Activated naive CD4-positive, alpha-beta T cell (primary cell): ENCODE measurements at places on chromosomes 4 and X.

GRCh38 chr4:86994686-86995085, 59.9 kb downstream of the AFF1 start:
- DNase-seq, result no peak

GRCh38 chr4:86482306-86483172, 111.6 kb upstream of the PTPN13 start:
- DNase-seq, result no peak

DNA sequence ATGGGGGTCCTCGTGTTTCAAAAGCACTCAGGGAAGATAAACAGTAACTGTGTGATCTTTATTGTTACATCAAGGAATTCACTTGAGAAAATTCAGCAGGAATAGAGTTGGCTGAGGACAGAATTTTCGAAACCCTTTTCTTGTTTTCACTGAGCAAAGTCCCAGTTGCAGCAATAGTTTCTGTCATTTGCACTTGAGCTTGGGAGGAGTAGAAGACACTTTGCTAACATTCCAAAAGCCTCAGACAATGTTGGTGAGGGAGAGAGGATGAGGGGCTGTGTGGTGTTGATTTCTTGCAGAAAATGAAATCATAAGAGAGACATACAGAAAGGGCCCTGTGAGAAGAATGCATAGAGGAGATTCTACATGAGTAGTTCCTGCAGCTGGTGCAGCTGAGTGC, 151.9 kb upstream of the DIPK2B start:
- DNase-seq, result no peak

GRCh38 chr4:172928347-172928746, 240.3 kb upstream of the GALNT7 start:
- DNase-seq, result no peak

DNA sequence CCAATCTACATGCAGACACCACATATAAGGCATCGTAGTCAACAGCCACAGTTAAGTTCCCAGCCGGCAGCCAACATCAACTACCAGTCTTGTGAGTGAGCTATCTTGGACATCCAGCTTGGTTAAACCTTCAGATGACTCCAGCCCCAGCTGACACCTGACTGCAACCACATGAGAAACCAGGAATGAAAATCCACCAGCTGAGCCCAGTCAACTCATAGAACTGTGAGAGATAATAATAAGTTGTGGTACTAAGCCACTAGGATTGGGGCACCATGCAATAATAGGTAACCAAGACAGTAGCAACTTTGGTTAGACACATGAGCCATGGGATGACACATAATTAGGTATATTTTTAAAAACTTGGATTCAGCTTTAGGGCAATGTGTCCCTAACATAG, 188.1 kb upstream of the BCOR start:
- no peak for DNase-seq

DNA sequence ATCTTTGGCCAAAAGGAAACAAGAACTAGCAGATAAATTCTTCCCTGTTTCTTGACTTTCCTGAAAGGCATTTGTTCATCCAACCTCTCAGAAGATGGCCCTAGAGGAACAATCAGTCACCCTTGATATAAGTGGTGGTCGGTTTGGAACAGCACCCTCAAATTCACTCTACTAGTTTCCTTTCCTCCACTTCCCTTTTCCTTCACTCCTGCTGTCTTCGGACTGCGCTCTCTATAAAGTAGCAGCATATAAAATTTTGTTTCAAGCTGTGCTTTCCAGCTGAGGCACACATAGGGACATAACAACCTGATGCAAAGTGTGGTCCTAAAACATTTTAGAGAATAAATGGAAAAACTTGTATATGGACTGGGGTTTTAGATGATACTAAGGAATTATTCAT, 29.0 kb upstream of the MOB1B start:
- DNase-seq, result no peak

DNA sequence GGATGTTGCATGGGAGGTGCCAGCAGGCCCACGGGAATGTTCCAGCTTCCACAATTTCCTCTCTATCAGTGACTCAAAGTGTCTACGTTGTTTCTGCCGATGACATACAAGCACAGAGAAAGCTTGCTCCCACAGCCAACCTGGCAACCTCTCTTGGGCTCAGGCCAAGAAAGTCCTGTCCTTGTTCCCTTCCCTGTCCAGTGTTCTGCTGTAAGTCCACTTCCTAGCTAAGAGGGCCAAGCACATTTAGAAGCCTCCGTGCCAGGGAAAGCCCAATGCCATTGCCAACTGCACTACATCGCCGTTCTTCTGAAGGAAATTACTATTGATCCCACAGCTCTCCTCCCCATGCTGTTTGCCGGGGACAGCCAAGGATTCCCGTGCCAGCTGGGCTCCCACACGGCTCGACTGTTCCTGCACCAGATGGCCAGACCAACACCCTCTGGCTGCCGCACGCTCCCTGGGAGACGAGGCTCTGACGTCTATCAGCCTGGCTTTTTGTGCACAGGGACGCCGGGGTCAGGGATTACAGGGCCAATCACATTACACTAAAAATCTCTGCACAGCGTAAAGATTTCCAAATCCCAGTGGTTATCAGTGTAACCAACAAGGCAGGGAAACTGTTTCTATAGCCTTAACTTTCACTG, 284.0 kb downstream of the BCOR start:
- DNase-seq, result no peak

DNA sequence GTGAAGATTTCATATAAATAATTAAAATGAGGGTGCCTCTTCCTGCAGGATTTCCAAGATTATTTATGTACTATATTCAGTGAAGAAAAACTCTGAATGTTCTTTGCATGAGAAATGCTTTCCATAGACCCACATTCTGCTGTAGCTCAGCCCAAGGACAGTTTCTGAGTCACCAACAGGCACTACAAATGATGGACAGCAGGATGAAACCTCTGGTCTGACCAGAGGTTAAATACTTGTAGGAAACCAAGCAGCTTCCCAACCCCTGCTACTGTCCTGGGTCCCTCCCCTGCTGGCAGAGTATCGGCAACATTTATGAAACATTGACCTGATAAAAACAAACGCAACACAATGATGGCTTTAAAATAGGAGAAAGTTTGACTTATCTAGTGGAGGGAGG, 73.1 kb downstream of the CXXC4 start:
- DNase-seq, result no peak

GRCh38 chr4:3367866-3368265, 73.9 kb upstream of the HGFAC start:
- DNase-seq, result no peak

DNA sequence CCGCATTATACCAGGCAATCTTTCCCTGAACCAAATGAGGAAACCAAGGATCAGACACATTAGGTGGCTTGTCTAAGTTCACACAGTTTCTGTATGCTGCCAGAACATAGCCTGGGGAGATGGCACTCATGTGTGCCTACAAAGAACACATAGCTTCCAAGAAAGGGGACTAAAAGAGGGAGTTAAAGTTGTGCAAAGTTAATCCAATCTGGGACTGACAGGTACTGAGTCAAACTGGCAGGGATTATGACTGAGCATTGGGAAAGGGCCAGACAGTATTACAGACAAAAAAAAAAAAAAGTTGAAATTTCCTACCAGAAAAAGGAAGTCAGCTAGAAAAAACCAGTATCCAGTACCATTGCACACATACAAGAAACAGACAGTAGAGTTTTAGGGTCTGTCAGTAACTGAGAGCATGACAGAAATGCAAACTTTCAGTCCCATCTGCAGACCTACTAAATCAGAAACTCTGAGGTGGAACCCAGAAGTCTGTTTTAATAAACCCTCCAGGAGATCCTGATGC, 37.2 kb downstream of the ADAMTS3 start:
- no peak for DNase-seq

DNA sequence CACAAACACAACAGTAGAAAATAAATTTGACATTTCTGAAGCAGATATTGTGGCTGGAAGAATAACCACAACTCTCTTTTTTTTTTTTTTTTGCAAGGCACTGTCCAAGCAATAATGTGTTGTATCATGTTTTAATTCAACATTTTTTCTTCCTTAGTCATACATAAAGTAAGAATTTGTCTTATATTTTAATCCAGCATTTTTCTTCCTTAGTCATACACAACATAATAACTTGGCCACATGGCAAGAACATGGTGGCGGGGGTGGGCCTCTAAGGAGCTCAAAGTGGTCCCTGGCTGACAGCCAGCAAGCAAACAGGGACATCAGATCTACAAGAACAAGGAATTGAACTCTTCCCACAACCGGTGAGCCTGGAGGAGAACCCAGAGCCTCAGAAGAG, 20.2 kb downstream of the FBXW7 start:
- no peak for DNase-seq

- no peak for DNase-seq
Measured at GRCh38 chr4:56637154-56637553, 43.9 kb downstream of the HOPX start.

GRCh38 chrX:22135171-22135711, 103.1 kb downstream of the PHEX start:
- DNase-seq, result no peak

DNA sequence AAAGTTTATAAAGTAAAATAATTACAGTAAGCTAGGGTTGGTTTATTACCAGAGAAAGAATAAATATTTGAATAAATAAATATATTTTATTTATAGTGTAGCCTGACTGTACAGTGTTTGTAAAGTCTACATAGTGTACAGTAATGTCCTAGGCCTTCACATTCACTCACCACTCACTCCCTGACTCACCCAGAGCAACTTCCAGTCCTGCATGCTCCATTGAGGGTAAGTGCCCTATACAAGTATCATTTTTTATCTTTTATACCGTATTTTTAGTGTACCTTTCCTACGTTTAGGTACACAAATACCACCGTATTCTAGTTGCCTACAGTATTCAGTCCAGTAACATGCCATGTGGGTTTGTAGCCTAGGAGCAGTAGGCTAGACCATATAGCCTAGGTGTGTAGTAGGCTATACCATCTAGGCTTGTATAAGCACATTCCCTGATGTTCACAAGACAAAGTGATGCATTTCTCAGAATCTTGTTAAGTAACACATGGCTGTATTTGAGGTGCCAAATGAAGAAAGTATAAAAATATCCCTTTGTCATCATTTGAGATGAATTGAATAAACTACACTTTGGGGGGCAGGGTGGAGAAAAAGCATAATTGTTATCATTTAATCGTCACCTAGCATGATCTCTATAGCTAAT, 14.7 kb upstream of the KLHL8 start:
- DNase-seq, result no peak

DNA sequence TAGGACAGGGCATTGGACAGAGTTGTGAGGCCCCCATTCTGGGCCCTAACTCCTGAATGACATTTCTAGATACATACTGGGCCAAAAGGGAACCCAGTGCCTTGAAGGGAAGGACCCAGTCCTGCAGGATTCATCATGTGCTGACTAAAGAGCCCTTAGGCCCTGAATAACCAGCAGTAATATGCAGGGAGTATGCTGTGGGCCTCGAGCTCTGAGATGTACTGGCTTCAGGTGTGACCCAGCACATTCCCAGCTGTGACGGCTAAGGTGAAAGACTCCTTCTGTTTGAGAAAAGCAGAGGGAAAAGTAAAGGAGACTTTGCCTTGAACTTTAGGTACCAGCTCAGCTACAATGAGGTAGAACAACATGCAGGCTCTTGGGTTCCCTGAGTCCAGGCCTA, 138.2 kb upstream of the HUWE1 start:
- no peak for DNase-seq

GRCh38 chr4:183444214-183445096, at the start of gene CDKN2AIP:
Gene CDKN2AIP (plus strand): TSS chr4:183444636. CDS start chr4:183444798, 162 bp downstream.
- DNase-seq, result peak; percentile 85

- no peak for DNase-seq
Measured at GRCh38 chr4:61350932-61351331, 150.8 kb downstream of the ADGRL3 start.

DNA sequence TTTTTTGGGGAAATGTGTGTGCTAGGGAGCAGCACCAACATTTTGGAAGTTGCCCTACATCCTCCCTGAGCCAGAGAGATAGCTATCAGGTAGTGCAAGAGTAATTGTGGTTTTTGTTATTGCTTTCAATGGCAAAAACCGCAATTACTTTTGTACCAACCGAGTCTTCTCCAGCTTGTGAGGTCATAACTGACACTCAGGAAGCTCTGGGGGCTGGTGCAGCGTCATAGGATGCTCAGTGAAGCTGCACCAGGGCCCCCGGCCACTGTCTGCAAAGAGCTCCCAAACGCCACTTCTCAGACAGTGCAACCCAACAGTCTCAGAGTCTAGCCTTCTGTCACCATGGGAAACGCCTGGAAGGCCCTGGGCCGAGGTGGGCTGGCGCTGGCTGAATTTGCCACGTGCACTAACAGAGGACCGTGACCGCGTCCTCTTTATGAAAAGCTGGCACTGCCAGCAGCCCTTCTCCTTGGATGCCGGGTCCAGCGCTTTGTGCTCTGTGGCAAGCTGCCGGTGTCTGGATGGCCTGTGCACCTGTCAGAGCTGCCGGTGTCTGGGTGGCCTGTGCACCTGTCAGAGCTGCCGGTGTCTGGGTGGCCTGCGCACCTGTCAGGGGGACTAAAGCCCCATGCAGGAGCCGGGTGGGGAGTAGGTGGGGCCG, 19.4 kb downstream of the SH3TC1 start:
- no peak for DNase-seq

GRCh38 chr4:67565284-67565683, 6.8 kb downstream of the STAP1 start:
- DNase-seq, result no peak

DNA sequence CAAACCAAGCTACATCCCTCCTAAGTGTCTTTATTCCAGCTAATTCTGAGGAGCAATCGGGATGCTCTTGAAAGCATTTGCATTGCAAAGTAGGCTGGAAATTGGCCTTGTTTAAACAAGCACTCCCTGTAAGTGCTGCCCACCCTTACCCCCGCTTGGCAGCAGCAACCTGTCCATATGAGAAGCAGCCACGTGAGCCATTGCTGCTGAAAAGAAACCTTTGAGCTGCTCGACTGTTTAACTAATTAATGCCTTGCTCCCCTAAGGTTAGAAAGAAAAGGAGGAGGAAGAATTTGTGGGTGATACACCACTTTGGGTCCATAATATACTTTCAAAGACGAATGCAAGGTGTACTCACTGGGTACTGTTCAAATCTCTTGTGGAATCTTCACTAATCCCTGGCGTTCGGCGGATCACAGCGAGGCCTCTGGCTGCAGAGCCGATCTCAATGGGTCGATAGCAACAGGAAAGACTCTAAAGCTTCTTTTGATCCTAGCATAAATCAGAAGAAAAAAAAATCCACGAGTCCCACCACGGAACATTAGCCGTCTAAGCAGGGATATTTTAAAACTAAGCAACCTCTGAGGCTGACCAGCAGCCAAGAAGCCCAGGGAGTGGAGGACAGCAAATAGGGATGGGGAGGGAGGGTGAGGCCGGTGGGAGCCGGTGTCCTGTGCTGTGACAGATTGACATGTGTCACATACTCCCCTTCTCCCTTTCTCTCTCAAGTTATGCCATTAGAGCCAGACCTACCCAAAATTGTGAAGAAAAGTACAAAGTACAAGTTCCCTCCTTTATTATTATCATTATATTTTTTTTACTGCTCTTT, 37.2 kb upstream of the MGST2 start:
- no peak for DNase-seq

GRCh38 chr4:80235451-80235850, 31.0 kb upstream of the FGF5 start:
- no peak for DNase-seq

DNA sequence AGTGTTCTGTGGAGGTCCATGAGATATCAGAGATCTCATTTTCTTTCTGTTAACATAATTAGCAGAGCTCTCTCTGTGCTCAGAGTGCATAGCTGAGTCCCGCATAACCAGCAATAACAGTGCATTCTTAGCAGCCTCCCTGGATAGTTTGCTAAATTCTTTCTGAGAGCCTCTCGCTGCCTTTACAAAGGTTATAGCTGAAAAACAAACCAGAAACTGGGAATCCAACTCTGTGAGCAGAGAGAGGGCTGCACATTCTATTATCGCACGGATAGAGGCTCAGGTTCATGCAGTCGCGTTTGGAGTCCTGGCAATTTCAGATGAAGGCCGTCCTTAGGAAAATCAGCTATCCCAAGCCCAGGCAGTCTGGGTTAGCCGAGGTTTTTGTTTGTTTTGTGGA, 1.2 kb downstream of the ENPP6 start:
- no peak for DNase-seq

- DNase-seq, result peak; percentile 21
Measured at GRCh38 chrX:45851434-45851991, 650.8 kb upstream of the DIPK2B start.
